ENCODE measurements at places on chromosomes 13 and 19.

DNA sequence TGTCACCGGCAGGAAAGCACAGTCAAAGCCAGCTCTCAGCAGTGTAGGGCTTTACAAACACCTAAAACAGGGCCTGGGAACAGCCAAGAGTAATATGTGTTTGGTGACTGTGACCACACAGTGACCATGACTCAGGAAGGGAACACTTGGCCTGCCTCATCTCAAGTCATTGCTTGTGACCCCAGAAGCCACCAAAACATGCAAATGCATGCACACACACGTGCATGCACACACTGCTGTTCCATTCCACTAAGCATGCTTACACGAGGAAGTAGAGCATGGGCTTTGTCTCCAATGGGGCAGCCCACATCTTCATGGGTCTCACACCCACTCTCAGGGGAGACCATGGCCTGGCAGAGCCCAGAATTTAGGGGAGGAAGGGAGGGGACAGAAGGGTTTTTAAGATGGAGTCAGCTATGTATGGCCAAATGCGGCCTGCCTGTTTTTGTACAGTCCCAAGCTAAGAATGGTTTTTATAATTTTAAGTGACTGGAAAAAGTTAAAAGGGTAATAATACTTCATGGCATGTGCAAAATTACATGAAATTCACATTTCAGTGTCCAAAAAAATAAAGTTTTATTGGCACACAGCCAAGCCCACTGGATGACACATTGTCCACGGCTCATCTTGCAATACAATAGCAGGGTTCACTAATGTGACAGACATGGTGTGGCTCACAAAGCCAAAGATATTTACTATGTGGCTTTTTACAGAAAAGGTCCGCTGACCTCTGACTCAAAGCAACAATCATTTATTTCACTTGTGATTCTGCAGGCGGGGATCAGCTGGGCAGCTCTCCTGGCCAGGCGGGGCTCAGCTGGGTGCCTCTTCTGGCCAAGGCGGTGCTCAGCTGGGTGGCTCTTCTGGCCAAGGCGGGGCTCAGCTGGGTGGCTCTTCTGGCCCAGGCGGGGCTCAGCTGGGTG lies 17.3 kb downstream of the ZFR2 start:
- DNase-seq, result no peak

GRCh38 chr13:111502957-111503356 lies 182.5 kb downstream of the TEX29 start:
- no peak for DNase-seq

DNA sequence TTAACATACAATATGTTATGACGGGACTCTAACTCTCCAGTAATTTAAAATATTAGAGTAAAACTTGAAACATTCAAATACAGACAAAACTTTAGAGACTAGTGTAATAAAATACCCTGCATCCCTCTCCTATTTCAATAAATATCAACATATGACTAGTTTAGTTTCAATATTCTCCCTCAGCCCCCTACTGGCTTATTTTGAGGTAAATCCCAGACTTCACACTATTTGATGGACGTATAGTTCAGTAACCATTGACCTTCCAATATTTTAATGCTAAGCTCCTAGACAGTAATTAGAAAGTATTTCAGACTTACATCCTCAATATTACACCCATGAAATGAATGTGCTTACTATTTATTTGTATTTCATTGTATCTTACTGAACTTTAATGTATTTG lies 180.7 kb upstream of the STARD13 start:
- no peak for DNase-seq

DNA sequence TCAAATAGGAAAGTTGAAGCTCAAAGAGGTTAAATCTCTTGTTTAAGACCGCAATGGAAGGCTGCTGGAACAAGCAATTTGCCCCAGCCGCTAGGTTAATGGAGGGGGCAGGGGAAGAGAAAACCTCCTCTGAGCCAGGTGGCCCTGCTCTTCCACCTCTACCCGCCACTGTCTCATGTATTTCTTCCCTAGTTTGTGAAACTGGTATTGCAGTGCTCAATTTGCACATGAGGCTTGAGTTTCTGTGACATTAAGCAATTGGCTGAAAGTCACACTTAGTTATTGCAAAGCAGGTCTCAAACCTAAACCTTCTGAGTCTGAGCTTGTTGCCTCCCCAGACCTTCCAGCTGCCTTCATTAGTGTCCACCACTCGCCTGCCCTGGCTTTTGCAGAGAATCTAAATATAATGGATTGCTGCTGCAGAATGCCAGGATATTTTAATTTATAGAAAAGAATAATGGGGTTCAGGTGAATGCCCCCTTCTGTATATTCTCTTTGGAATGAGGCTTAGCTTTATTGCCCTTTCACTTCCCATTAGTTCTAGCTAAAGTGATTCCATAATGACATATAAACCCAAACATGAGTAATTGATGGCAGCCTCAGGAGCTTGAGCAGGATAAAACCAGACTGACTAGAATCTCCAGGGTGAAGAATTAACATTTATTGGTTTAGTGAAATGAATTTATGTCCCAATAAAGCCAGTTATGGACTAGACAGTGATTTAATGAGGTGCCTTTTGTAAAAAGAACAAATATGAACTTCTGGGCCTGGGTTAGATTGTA lies 27.0 kb upstream of the OLFM4 start:
- DNase-seq, result no peak

- no peak for DNase-seq
Observed at GRCh38 chr19:48445256-48445605, 552 bp upstream of the GRWD1 start.

DNA sequence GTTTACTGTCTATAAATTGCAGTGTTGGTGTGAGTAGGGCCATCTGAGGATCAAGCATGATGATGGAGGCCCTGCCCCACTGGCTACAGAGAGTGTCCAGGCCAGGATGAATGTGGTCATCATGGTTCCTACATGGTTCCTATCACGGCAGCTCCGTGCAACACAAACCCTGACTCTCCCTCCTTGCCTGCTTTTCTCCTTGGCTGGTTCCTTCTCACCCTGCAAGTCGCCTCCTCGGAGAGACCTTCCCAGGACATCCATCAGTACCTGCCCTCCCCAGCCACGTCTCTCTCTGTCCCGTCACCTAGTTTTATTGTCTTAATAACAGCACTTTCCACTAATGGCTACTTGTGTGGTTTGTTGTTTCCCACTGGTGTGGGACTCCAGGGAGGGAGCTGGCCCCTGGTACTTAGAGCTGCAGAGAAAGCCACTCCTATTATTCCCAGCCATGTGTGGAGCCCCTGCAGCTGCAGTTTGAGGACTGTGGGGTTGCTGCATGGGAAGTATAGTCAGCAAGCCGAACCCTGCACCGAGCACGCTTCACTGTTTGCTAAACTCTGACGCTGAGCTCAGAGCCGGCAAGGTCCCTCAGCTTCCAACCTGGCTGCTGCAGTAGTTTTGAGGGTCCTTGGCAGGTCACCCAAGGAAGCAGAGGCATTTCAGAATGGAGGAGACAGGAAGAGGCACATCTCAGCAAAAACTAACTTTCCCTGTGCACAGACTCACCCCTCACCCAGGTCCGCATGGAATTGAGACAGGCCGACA lies 146.4 kb upstream of the VSTM2B start:
- DNase-seq, result no peak

GRCh38 chr19:13951799-13952153 lies 533 bp upstream of the DCAF15 start:
- DNase-seq, result no peak

- peak; percentile 52 for DNase-seq
Observed at GRCh38 chr19:6667114-6667627, 2.8 kb downstream of the TNFSF14 start.

GRCh38 chr13:23427881-23428528 lies 5.5 kb downstream of the SACS start:
- no peak for DNase-seq

DNA sequence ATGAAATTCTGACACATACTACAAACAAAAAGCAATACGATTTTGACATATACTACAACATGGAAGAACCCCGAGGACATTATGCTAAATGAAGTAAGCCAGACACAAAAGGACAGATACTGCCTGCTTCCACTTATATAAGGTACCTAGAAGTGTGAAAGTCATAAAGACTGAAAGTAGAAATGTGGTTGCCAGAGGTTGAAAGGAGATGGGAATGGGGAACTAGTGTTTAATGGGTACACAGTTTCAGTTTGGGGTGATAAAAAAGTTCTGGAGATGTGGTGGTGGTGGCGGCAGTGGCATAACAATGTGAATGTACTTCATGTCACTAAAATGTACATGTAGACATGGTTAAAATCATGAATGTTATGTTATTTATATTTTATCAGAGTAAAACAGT lies 12.1 kb upstream of the NDFIP2 start:
- no peak for DNase-seq

- DNase-seq, result no peak
Observed at GRCh38 chr19:44767295-44768180, 10.2 kb upstream of the CBLC start.

- peak; percentile 7 for DNase-seq
Observed at GRCh38 chr13:39379118-39379517, 223.9 kb downstream of the LHFPL6 start.

DNA sequence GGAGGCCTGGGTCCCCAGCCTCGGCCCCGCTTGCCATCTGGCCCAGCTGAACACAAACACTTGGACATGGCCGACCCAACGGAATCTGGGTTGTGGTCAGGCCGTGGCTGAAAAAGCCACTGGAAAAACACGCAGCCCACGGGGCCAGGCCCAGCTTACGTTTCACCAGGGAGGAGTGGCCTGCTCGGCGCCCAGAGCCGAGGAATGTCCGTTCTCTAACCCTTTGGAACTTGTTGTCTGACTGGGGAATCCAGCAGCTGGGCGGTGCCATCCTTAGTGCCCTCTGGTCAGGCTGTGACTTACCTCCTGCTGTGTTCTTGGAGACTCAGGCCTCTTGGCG lies 13.8 kb downstream of the CILP2 start:
- no peak for DNase-seq

- DNase-seq, result no peak
Observed at GRCh38 chr19:29311191-29311790, 98.3 kb upstream of the UQCRFS1 start.

DNA sequence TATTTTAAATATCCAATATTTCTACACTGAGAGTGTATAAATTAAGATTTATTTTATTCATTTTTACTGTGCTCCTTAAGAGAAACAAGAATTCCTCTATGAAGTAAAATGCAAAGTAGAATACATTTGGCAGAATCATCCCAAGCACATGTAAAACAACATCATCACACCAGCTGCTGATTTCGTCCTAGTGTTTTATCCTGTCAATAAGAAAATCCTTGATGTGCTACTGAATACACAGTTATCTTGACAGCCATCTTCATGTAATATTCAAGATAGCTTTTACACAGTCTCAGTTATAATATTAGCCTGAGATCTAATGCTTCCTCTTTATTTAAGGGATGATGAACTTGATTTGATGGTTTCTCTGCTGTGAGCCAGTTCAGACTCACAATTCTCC lies 282.4 kb downstream of the MZT1 start:
- no peak for DNase-seq

DNA sequence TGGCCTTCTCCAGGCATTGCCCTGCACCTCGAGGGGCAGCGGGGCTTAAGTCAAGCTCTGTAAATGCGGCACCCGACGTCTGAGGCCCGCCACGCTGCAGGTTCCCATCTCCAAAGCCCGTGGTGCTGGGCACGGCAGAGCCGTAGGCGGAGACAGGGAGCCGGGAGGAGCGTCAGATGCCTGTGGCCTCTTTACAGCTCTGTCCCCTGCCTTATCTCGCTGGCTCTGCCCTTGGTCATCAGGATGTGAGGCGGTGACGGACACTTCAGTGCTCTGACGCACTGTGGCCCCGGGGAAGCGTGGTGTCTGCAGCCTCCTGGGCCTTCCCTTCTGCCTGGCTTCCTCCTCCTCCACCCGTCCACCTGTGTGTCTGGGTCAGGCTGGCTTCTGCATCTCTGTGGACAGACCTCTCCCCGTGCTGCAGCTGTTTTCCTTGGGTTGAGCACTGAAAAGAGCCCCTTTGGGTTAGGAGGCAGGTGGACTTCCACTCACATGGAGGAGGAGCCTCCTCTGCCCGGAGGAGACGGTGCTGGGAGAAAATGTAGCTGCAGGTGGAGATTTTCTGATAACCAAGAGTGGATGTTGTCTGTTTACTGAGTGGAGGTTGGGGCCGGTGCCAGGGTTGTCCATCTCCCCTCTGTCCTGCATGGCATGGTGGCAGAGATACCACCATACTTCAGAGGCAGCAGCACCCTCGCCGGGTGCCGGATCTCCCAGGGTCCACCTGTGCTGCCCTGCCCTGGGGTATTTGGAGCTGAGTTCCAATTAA lies 14.6 kb downstream of the MCF2L start:
- no peak for DNase-seq

- DNase-seq, result peak; percentile 88
Observed at GRCh38 chr19:6802336-6803035, 30.0 kb downstream of the VAV1 start.

DNA sequence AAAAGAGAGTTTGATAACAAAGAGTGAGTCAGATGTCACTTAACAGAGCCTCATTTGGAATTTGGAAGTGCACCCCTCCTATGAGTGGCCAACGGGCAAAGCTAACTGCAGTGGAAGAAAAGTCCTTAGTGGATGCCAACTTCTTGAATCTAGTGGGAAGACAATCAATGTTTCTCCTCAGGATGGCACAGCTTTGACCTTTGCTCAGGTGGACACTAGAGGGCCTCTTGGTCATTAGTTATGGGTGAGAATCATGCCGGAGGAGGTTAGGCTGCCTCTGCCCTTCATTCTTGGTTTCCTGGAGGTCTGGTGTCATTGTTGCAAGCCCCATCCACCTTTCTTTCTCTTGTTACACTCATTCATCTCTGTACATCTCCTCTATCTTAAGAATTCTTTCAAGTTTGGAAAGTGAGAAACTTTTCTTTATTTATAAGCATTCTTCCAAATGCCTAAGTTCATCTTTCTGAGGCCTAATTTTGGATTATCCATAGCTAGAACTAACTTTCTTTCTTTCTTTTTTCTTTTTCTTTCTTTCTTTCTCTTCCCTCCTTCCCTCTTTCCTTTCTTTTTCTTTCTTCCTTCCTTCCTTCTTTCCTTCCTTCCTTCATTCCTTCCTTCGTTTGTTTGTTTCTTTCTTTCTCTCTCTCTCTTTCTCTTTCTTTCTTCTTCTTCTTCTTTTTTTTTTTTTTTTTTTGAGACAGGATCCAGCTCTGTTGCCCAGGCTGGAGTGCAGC lies 327.2 kb upstream of the TSHZ3 start:
- DNase-seq, result peak; percentile 10

DNA sequence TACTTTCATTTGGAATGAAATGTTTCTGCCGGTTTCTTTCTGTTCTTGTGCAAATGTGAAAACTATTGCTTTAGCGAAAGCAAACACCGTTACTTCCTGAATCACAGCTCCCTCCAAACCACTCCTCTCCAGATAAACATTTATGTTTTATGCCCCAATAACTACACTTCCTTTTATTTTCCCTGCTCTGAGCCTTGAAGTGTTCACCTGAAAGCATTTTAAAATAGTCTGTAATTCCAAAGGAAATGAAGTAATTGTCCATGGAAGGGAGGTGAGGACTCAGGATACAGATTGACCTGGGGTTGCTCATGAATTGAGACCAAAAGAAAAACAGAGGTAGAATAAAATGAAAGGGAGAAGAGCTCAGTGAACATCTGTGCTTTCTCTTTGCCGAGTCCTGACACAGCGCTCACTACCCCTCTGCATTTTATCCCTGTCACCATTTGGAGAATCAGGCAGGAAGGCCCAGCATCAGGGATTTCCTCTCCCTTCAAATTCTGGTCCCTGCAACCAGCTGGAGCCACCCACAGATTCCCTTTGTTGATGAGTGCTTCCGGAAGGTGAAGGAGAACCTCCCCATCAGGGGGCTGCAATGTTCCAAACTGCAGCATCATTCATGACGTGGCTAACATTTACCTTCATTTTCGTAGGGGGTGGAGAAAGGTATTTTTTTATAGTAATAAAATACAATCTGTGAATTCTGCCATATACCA lies 171.9 kb downstream of the ITGBL1 start:
- DNase-seq, result no peak

- DNase-seq, result peak; percentile 62
Observed at GRCh38 chr13:113930671-113931637, 42.9 kb downstream of the C13orf46 start.
